Cortex of kidney (tissue), 1 donor: ENCODE measurements at places on chromosomes 16 and 17.

- no peak for DNase-seq
These were observed 185.4 kb downstream of the ABCC12 start for GRCh38 chr16:47970291-47970931.

GRCh38 chr17:18323007-18323406 lies 7.9 kb downstream of the SMCR8 start:
- DNase-seq = no peak

DNA sequence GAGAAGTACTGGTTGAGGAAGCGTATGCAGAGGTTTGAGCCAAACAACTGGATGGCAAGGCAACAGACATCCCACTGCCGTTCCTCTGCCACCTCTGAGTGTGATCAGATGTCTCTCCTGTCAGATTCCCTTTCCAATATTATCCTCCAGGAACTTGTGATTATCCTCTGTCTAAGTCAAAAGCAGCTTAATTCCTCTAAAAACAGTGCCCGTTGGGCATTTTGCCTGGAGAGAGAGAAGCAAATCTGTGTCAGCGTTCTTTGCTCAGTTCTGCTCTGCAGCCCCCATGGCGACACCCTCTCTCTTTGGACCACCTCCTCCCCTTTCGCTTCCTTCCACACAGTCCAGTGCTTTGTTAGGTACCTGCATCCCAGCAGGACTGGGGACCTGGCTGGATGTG lies 56.1 kb upstream of the TBX2 start:
- no peak for DNase-seq

- DNase-seq = no peak
These were observed 6.2 kb downstream of the MAP3K14 start for GRCh38 chr17:45310380-45311324.

DNA sequence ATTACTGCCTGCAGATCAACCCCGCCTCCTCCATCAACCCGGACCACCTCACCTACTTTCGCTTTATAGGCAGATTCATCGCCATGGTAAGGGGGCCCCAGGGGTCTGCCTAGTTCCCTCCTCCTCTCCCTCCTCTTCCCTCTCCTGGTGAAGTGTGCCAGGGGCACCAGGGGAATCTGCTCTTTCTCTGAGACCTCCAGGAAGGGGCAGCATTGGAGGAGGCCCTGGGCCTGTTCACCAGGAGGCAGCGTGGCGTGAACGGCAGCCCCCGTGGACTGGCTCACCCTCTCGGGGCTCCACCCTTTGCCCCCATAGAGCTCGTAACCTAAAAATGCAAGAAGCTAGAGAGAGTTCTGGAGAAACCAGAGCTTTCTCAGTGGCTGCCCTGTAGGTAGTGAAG lies 17.1 kb upstream of the CLEC18A start:
- no peak for DNase-seq

GRCh38 chr16:22077700-22078313 lies 14.5 kb upstream of the VWA3A start:
- no peak for DNase-seq

- no peak for DNase-seq
These were observed 11.5 kb upstream of the SLFN12L start for GRCh38 chr17:35548978-35549377.

DNA sequence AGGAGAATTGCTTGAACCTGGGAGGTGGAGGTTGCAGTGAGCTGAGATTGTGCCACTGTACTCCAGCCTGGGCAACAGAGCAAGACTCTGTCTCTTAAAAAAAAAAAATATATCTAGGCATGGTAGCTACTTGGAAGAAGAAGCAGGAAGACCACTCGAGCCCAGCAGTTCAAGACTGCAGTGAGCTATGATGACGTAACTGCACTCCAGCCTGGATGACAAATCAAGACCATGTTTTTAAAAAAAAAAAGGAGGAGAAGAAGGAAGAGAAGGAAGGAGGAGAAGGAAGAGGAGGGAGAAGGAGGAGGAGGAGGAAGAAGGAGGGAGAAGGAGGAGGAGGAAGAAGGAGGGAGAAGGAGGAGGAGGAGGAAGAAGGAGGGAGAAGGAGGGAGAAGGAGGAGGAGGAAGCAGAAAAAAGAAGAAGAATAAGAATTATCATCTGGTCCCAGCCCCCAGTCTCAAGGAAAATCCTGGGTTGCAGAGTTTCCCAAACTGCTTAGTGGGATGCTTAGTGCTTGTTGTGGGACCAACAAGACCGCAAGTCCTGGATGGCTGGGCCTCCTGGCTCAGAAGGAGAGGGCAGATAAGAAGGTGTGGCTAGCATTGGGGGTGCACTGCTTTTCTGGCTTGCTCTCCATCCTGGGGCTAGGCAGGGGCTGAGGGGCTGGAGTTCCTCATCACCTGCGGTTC lies 3.7 kb upstream of the DRC7 start:
- DNase-seq = no peak
